ENCODE measurements at places on chromosomes 12 and 14.
A peak's percentile ranks its signal among the peaks of the same experiment; 100 is the strongest.

DNA sequence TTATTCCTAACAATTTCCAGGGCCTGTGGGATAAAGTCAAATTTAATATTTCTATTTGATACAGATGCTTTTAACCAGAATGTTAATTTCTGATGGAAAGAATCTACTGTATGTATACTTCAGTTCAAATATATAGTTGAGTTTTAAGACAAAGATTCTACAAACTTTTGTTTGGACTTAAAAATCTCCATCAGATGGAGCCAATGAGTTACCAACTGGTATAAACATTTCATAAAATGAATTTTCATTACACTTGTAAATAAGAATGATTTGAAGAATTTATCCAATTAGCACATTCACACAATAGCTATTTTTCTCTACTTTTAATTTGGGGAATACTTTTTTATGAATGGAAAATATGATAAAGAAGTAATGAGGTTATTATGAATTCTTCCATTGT, 425.2 kb upstream of the MIS18BP1 start:
- DNase-seq: no peak

- DNase-seq: no peak
These were observed 1048.0 kb downstream of the LRFN5 start for GRCh38 chr14:42654707-42655106.

- DNase-seq: no peak
These were observed 84.6 kb upstream of the PLEKHA5 start for GRCh38 chr12:19044891-19045290.

- no peak for DNase-seq
These were observed 126.4 kb upstream of the FOXN3 start for GRCh38 chr14:89543425-89543790.

DNA sequence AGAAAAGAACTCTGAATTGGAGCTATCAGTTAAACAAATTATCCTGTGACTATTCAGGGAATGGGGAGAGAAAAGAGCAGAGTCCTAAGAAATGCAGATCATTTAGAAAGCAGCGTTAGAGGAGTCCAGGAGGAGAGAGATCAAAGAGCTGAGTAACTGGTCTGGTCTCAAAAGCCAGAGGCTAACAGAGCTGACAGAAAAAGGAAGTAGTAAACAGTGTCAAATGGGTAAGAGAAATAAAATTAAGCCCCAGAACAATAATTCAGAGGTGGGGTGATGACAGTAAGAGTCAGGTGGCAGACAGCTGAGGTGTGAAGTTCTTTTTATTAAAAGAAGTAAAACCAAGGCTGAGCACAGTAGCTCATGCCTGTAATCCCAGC, 19.3 kb downstream of the GXYLT1 start:
- no peak for DNase-seq

- no peak for DNase-seq
These were observed 468.0 kb upstream of the SYT1 start for GRCh38 chr12:78396538-78396937.

GRCh38 chr12:26941215-26941594, 2.9 kb downstream of the FGFR1OP2 start:
- no peak for DNase-seq

DNA sequence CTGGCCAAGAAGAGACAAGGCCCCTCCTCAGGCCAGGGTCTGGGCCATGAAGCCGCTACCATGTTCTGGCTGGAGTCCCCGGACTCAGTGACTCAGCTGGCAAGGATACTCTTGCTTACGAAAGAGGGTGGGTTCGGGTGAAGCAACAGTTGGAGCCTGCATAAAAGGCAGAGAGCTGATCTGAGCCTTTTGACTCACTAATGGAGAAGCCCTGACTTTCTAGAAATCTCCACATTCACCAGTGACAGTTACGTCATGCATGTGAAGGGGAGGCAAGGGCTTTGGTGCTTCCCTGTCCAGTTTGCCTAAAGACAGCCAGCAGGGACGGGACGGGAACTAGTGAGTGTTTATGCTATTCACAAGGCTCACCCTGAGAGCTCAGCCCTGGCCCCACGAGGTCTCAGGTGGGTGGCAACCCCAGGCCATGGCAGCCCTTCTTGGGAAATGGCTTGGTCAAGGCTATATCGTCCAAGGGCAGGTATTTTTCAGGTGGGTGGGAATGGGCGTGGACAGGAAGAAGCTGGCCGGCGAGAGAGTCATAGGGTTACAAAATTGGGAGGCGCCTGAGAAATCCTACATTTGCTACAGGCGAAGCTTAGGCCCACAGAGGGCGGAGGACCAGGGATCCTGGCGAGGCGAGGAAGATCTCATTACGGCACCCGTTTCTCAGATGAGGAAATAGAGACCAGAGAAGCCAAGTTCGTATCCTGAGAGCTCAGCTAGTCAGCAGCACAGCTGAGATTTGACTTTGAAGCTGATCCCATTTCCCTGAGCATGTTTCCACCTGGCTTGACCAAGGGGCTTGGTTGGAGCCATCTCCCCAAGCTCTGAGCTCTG, 314.6 kb downstream of the BCL11B start:
- DNase-seq: no peak

DNA sequence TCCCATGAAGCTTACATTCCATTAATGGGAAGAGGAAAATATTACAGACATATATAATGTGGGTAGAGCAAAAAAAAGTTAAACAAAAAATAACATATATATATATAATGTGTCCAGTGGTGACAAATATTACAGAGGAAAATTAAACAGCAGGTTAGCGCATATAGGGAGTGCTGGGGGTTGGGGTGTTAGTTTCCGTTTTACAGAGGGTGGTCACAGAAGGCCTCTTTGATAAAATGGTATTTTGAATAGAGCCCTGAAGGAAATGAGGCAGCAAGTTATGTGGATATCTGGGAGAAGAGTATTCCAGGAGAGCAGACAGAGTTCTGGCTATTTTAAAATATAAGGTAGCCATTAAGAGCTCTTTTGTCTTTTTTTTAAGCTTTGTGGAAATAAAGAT, 73.2 kb downstream of the DCAF5 start:
- DNase-seq: no peak

- DNase-seq: peak; percentile 8
These were observed 61.1 kb downstream of the TESC start for GRCh38 chr12:117038023-117038680.

DNA sequence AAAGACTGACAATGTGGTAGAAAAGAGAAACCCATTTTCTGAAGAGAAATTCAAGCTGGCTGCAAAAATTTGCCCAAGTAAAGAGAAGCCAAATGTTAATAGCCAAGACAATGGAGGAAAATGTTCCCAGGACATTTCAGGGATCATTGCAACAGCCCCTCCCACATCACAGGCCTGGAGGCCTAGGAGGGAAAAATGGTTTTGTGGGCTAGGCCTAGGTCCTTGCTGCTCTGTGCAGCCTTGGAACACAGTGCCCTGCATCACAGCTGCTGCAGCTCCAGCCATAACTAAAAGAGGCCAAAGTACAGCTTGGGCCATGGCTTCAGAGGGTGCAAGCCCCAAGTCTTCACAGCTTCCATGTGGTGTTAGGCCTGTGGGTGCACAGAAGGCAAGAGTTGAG, 332.4 kb upstream of the LRIG3 start:
- DNase-seq: no peak

DNA sequence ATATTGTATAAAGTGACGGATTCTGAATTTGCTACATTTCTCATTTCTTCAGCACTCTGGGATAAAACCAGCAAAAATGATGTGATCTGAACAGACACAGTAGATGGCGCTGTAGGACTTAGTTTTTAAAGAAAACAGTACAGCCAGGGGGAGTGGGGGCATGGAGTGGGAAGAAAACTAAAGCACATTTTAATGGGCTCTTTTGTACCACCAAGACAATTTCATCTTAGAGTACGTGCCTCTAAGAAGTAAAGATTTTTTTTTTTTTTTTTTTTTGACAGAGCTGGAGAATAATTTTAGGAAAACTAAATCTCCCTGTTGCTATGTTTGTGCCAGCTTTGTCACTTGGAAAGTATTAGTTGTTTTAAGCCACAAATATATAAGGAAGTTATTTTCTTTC, 124.4 kb downstream of the RAD51B start:
- peak; percentile 56 for DNase-seq

DNA sequence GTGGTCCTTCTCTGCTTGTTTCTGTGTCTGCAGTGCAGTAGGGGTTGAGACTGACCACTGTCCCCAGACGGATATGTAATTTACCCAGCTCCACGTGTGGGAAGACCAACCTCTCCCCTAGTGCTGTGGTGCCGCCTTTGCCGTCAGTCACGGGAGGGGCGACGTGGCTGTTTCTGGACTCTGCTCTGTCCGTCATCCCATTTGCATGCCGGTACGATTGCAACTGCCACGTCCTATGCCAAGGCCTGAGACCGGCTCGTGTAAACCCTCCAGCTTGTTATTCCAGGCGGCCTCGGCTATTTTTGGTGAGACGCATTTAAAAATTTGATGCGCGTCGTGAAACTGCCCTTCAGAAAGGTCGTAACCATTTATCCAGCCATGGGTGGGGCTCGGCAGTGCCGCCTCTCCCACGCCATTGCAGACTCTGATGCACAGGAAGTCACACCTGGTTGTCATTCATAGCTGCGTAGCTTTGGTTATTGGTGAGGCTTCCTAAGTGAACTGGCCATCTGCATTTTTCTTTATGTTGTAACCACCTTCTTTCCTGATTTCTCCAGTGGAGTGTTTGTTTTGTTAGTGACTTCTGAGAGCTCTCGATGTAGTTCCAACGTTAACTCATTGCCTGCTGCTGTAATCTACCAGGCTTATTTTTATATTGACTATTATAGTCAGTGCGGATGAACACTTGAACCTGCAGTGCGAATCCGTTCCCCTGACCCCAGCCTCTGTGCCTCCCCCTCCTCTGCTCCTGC, 75.1 kb downstream of the ADGRD1 start:
- DNase-seq: no peak

DNA sequence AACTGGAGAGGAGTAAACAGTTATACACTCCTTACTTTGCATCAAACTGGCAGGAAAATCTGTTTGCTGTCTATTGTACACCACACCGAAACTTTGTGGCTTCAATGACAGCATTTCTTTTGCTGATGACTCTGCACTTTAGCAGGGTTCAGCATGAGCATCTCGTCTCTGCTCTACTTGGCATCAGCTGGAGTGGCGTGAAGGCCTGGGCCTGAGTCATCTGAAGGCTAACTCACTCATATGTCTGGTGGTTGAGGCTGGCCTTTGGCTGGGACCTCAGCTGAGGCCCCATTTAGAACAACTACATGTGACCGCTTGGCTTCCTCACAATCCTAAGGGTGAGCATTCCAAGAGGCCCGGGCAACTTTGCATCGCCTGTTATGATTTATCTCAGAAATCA, 28.7 kb upstream of the REP15 start:
- DNase-seq: no peak

Data from D341Med (cell line).